HepG2 (cell line): ENCODE measurements at places on chromosomes 7 and 10. TPM values are rescaled to one million over a fixed set of nuclear protein-coding genes. Genes with fewer than 3 reads are reported as not detected.

DNA sequence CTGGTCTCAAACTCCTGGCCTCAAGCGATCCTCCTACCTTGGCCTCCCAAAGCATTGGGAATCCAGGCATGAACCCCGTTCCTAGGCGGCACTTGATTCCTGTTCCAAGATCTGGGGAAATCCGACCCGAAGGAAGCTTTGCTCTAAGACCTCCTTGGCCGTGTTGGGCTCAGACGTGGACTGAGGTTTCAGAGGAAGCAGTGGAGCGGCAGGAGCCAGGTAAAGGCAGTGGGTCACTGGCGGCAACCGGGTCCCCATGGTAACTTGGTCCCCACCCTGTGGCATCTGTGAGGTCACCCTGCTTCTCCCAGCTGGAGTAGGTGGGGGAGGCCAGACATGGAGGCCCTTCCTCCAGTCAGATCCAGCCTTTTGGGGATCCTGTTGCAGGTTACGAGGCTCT, at the start of gene TMEM270:
Gene TMEM270, plus strand, starts transcription at position 301 of the 400 bp plus-strand sequence. Its CDS starts 36 bp downstream, at position 337.
- DNase-seq, result no peak

- no peak for DNase-seq
These were observed 536.6 kb downstream of the GALNT17 start for GRCh38 chr7:71668572-71668971.

Gene CFAP70
- polyA plus RNA-seq, result 0.33 and 0.38 TPM in 2 replicates

Gene WNT8B
- polyA plus RNA-seq, result 0.13 and 0.20 TPM in 2 replicates

Gene SORBS1
- polyA plus RNA-seq, result 30.1 and 39.8 TPM in 2 replicates

DNA sequence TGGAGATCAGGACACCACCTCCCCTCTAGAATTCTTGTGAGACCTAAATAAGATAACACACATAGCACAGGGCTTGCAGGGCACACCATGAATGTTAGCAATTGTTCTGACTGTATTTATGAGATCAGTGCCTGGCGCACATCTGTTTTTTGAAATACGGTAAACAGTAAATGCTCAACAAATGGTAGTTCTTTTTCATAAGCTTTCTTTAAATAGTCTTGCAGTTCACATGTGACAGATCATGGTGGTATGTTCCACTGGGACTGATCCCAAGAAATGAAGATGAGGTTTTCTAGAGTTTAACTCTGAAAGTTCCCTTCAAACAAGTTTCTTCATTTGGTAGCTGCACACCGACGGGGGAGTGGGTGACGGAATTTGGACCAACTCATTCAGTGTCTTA, 34.8 kb downstream of the CREB5 start:
- DNase-seq, result no peak

GRCh38 chr10:63578501-63578900, 57.3 kb downstream of the REEP3 start:
- DNase-seq, result no peak

GRCh38 chr7:48259463-48260280, 88.4 kb downstream of the ABCA13 start:
- no peak for DNase-seq

- no peak for DNase-seq
These were observed 83.5 kb upstream of the PRKG1 start for GRCh38 chr10:50990568-50991455.

GRCh38 chr7:32227746-32228145, 157.5 kb upstream of the PDE1C start:
- no peak for DNase-seq

Gene ZKSCAN5
- polyA plus RNA-seq, result 5.2 and 5.5 TPM in 2 replicates
